ENCODE measurements at places on chromosomes 11 and 22.

DNA sequence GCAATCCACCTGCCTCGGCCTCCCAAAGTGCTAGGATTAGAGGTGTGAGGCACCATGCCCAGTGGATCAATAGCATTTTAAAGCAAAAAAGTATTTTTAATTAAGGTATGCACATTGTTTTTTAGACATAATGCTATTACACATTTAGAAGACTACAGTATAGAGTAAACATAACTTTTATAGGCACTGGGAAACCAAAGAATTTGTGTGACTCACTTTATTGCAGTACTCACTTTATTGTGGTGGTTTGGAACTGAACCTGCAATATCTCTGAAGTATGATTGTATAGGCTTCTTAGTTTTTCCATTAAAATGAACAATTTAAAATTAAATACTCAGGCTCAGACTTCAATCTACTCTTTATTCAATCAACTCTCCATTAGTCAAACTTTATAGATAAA is 17.5 kb upstream of the CD3E start:
- DNase-seq, result no peak

- no peak for DNase-seq
Observed at GRCh38 chr11:10407055-10407454, 48.0 kb upstream of the AMPD3 start.

DNA sequence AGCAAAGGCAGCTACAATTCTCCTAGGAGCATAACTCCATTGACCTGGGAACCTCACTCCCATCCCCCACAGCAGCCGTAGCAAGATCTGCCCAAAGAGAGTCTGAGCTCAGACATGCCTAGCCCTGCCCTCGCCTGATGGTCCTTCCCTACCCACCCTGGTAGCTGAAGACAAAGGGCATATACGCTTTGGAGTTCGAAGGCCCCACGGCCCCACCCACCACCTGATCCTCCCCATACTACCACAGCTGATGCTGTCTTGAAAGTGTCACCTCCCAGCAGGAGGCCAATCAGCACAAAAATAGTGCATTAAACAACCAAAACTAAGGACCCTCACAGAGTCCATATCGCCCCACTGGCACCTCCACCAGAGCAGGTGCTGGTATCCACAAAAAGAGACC is 22.6 kb upstream of the GNAZ start:
- DNase-seq, result no peak

- no peak for DNase-seq
Observed at GRCh38 chr11:83238111-83238510, 44.6 kb downstream of the ANKRD42 start.

DNA sequence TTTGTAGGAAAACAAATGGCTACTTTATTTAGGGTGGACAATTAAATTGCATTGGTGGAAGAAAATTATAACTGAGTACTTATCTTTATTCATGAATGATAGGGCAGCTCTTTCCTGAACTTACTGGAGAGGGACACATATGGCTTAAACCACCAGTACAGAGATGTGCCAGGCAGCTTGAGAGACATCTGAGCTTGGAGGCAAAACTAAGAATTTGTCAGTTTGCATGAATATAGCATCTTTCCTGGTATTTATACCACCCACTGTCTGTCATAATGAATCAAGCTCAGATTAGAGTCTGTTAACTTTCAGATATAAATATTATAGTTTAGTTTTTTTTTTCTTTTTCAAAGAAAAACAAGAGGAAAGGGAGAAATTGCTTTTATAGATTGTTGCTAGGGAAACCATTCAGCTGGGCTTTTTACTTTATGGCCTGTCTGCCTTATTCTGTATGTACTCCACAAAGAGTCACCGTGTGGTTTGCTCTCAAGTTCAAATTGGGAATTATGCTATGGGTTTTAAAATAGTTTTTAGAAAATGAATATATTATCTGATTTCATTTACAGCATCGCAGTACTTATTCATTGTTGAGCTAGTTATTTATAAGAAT is 477.0 kb upstream of the CHORDC1 start:
- DNase-seq, result no peak

DNA sequence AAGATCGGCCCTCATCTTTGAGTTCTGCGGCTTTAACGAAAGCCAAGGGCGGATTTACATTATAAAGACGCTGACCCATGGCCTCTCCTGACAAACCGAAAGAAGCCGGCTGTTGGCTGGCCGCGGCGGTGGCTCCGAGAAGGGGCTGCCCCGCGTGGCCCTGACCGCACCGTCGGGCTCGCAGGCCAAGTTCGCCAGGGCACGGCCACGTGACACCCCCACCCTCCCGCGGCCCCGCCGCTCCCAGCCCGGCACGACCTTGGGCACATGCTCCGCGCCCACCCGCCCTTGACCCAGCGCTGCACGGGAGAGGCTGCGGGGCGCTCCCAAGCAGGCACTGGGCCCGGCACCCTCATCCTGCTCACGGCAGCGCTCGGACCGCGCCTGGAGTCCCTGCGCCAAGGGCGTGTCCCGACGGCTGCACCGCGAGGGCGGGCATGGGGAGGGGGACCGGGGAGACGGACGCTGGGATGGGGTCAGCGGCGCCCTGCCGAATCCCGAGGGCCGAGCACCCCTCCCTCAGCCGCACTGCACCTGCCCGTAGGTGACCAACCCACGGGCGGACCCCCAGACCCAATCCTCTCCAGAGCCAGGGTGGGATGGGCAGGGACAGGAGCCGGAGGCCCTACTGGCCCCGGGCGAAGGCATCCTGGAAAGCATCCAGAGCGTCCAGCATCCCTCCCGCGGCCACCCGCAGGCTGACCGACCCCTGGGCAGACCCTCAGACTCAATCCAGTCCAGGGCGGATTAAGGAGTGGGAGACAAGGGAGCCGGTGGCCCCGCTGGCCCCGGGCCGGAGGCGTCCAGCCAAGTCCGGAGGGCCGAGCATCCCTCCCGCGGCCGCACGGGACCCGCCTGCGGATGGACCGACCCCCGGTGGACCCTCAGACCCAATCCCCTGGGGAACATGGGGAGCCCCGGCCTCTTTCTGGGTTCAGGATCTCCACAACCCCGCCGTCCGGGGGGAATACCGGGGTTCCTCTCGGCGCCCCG is 759 bp downstream of the CPT1A start:
- peak; percentile 44 for DNase-seq

DNA sequence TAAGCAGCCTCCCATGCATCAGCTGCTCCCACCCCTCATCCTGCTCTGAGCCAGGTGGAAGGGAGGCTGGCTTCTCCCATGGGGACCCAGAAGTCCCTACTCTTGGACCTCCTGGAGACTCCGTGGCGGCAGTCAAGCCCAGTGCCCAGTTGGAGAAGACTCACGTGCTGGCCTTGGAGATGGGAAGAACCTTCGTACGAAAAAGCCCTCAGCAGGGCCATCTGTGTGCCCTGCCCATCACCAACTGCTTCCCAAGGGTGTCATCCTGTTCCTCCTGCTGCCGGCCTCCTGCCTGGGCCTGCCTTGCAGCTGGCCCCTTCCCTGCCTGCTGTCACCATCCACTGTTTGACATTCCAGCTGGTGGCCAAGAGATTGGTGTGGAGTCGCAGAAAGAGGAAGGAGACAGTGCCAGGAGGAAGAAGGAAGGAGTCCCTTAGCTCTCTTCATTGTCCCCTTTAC is 28.0 kb downstream of the ARHGAP1 start:
- no peak for DNase-seq

DNA sequence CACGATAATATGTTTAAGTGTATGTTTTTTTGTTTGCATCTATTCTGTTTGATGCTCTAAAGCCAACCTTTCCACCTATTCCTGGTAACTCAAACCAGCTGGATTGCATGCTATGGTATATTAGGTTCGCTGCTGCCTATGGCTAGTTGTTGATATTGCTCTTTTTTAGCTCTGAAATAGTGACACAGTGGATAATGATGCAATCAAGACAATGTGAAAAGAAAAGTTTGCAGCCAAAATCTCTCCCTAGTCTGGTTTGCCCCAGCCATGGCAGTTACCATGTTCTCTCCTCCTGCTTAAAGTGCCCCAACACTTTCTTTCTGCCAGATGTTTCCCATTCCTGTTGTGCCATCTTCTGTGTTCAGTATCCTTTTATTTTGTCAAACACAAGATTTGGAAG is 269.7 kb downstream of the DYNC2H1 start:
- no peak for DNase-seq

GRCh38 chr22:36073476-36073875 is 44.9 kb upstream of the RBFOX2 start:
- no peak for DNase-seq

GRCh38 chr11:111951565-111951964 is 14.4 kb downstream of the DIXDC1 start:
- DNase-seq, result no peak

- peak; percentile 51 for DNase-seq
Observed at GRCh38 chr22:23220485-23221350, 40.4 kb downstream of the BCR start.

Data from activated CD4-positive, alpha-beta T cell treated with anti-CD3 and anti-CD28 coated beads, Interleukin-10, Interleukin-2, amounts not matched to agents 100 ng/mL and 50 ng/mL, durations not matched to agents 16 hours and 8 hours (primary cell).